Type B pancreatic cell (in vitro differentiated cells): ENCODE measurements at places on chromosomes 16 and 17. TPM values are rescaled to one million over a fixed set of nuclear protein-coding genes. Genes with fewer than 3 reads are reported as not detected.

DNA sequence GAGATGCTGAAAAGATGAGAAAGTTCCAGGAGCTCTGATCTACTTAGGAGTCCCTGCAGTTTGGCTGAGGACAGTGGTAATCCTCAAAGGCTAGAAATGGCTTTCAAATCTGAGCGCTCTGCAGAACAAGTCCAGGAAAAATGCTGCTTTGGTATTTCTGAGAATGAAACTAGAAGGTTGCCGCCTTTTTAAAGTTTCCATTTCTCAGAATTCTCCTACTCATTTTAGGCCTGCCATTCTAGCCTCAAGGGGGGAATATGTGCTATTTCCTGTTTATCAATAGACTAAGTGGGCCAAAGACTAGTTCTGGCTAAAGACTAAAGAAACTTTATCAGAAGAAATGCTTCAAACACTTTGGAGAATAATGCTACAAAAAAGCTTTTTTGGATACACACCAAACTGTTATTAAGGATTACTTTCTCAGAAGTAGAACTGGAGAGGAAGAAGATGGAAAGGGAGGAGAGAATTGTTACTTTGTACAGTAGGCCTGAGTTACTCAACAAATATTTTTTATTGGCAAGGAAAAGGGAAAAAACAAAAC, at the start of gene SLFN12L:
Gene SLFN12L, minus strand, starts transcription at position 78 of the 541 bp plus-strand sequence. CDS start 15,314 bp downstream, outside the sequence.
- no peaks in the 10 kb centered on the region for H3K36me3 ChIP-seq
- no peak within 1 kb of the TSS for H3K4me3 ChIP-seq
- no peaks in the 10 kb centered on the region for H3K4me1 ChIP-seq
- no peak within 1 kb of the TSS for H3K27ac ChIP-seq
- no peak for DNase-seq
- H3K27me3 ChIP-seq: peaks cover 28% of the 10 kb centered on the region

DNA sequence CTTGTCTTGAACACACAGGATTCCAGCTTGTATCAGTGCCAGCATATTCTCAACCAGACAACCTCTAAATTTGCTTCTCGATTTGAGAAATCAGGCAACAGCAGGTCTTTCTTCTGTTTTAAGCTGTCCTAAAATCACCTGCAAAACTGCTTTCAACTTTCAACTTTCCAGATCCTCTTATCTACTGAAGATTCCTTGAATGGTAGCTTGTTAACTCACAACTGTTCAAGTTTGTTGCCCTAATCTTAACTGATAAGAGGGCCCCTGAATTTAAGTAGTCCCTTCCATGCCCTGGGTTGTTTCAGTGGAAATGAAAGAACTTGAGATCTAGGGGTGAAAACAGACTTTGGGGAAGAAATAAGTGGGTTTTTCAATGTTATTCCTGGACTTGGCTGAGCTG, 57.2 kb downstream of the CHD9 start:
- DNase-seq: no peak
- H3K4me3 ChIP-seq: no peak overlapping the region
- no peak overlapping the region for H3K27ac ChIP-seq
- peaks cover 8% of the 10 kb centered on the region for H3K4me1 ChIP-seq

The HS3ST3B1 gene
- total RNA-seq: 6.6 and 12.9 TPM in 2 replicates

GRCh38 chr16:84093120-84093878, 23.4 kb downstream of the MBTPS1 start:
- peaks cover 7% of the 10 kb centered on the region for H3K36me3 ChIP-seq
- H3K27ac ChIP-seq: no peak overlapping the region
- DNase-seq: no peak
- no peaks in the 10 kb centered on the region for H3K4me1 ChIP-seq
- H3K27me3 ChIP-seq: no peaks in the 10 kb centered on the region
- no peak overlapping the region for H3K4me3 ChIP-seq

GRCh38 chr16:19689342-19689741, 28.7 kb downstream of the KNOP1 start:
- H3K4me1 ChIP-seq: peaks cover 8% of the 10 kb centered on the region
- H3K27ac ChIP-seq: no peak overlapping the region
- no peaks in the 10 kb centered on the region for H3K27me3 ChIP-seq
- H3K36me3 ChIP-seq: peaks cover 34% of the 10 kb centered on the region

GRCh38 chr17:336110-337021, 16.2 kb downstream of the RPH3AL start:
- H3K27me3 ChIP-seq: peaks cover 14% of the 10 kb centered on the region
- no peaks in the 10 kb centered on the region for H3K36me3 ChIP-seq
- H3K27ac ChIP-seq: peak overlapping the region; percentile 55
- H3K4me1 ChIP-seq: peaks cover 44% of the 10 kb centered on the region
- peak overlapping the region; percentile 47 for H3K4me3 ChIP-seq

DNA sequence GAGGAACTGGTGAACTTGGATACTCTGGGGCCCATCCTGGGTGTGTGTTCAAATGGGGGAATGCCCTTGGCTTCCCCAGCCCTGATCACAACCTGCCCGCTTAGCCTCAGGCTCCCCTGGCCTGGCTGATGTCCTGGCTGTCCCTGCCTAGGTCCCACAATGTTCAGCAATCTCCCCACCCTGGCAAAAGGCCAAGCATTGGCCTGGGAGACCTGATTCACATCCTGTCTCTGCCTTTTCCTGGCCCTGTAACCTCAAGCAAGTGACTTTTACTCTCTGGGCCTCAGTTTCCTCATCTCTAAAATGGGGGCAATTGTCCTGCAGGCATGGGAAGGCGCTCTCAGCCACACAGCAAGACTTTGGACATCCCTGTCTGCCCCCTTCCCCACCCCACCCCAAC, 14.4 kb downstream of the CPNE2 start:
- H3K4me1 ChIP-seq: peaks cover 30% of the 10 kb centered on the region
- H3K27me3 ChIP-seq: no peaks in the 10 kb centered on the region
- DNase-seq: no peak
- H3K4me3 ChIP-seq: no peak overlapping the region

DNA sequence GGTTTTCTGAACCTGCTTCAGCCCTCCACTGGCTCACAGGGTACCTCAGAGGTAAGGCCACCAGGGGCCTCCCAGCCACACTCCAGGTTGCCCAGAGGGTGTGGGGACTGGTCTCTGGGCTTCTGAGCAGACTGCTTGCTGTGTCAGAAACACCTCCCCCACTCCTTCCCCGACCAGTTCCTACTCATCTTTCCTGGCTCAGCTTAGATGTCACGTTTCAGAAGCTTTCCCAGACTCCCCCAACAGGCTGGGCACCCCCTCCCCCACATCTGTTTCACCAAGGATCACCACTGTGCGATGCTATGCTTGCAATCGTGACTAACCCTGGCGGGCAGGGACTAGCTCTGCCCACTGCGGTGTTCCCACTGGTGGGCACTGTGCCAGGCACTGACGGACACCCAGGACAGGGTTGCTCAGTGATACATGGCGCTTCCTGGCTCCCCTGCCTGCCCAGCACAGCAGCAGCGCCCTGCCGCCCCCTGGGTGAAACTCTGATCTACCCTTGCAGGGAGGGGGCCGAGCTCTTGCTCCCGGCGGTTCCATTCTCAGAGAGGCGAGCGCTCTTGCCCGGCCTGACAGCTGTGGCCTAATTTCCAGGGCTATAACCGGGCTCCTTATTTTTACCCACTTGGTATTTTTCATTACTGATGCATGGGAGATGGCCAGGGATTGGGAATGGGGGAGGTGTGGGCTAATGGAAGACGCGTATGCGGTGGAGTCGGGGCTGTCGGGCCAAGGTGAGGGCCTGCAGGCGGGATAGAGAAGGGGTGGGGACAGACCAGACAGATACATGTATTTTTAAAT, 29.4 kb upstream of the MTSS2 start:
- H3K27me3 ChIP-seq: no peaks in the 10 kb centered on the region
- peaks cover 16% of the 10 kb centered on the region for H3K36me3 ChIP-seq
- H3K27ac ChIP-seq: peak overlapping the region; percentile 31
- no peak overlapping the region for H3K4me3 ChIP-seq
- peaks cover 41% of the 10 kb centered on the region for H3K4me1 ChIP-seq

- H3K27me3 ChIP-seq: no peaks in the 10 kb centered on the region
- no peak overlapping the region for H3K27ac ChIP-seq
- H3K36me3 ChIP-seq: peaks cover 3% of the 10 kb centered on the region
- H3K4me1 ChIP-seq: peaks cover 10% of the 10 kb centered on the region
- no peak for DNase-seq
Measured at GRCh38 chr16:4142268-4142667, 26.0 kb upstream of the ADCY9 start.

The KCNJ18 gene
- total RNA-seq: not detected in 2 replicates

DNA sequence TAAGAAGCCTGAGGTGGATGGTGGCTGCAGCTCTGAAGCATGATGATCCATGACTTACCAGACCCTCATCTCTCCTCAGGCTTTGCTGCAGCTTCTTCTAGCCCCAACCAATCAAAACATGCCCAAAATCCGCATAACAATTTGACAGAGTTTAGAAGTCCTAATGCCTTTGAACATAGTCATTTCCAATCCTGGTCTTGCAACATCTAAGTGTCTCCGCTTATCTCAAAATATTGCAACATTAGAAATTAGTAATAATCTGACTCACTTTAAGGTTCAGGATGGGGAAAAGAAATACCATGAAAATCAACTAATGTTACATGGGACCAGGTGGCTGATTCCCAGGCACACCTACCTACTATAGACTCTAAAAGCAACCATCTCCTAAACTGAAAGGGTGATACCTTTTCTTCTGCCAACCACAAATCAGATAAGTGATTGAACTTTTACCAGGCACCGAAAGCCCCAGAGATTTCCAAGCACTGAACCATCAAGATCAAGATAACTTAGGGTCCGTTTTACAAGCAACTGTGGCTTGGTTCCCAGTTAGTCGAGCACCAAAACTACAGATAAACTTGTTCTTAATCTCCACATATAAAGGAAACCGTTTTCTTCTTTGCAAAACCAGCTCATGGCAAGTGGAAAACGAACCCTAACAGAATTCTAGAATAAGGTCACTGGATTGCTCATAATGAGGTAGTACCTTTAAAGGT, 14.0 kb downstream of the ERN1 start:
- H3K27ac ChIP-seq: no peak overlapping the region
- H3K27me3 ChIP-seq: no peaks in the 10 kb centered on the region
- H3K36me3 ChIP-seq: no peaks in the 10 kb centered on the region
- no peak overlapping the region for H3K4me3 ChIP-seq
- no peak for DNase-seq

DNA sequence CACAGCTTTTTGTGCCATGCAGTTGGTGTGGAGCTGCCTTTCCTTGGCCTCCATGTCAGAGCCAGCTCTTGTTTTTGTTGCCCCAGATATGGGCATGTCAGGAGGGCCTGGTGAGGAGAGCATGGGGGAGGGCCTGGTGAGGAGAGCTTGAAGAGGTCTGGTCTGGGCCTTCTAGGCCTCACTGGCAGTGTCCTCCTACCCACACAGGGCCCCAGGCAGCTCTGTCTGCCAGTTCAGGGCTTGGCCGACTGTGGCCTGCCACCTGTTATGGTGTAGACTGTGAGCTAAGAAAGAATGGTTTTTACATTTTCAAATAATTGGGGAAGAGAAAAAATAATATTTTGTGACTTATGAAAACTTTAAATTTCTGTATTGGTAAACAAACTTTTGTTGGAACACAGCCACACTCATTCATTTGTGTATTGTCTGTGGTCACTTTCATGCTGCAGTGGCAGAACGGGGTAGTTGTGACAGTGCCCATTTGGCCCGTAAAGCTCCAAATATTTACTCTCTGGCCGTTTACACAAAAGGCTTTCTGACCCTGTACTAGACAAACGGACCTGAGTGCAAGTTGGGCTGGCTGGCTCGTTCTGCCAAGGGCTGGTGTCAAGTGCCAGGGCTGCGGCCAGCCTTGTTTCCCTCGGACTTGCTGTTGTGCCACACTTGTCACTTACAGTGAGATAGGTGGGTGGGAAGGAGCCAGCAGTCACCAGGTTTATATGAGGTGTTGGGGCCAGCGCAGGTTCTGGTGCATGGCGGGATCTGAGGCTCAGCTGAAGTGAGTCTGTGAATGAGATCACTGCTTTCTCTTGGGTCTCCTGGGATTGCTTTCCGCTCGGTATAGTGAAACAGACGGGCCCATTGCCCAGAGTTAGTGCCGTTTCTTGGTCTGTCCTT, 18.2 kb downstream of the PGS1 start:
- no peaks in the 10 kb centered on the region for H3K27me3 ChIP-seq
- H3K36me3 ChIP-seq: peaks cover 19% of the 10 kb centered on the region
- H3K4me1 ChIP-seq: peaks cover 10% of the 10 kb centered on the region
- no peak overlapping the region for H3K4me3 ChIP-seq

DNA sequence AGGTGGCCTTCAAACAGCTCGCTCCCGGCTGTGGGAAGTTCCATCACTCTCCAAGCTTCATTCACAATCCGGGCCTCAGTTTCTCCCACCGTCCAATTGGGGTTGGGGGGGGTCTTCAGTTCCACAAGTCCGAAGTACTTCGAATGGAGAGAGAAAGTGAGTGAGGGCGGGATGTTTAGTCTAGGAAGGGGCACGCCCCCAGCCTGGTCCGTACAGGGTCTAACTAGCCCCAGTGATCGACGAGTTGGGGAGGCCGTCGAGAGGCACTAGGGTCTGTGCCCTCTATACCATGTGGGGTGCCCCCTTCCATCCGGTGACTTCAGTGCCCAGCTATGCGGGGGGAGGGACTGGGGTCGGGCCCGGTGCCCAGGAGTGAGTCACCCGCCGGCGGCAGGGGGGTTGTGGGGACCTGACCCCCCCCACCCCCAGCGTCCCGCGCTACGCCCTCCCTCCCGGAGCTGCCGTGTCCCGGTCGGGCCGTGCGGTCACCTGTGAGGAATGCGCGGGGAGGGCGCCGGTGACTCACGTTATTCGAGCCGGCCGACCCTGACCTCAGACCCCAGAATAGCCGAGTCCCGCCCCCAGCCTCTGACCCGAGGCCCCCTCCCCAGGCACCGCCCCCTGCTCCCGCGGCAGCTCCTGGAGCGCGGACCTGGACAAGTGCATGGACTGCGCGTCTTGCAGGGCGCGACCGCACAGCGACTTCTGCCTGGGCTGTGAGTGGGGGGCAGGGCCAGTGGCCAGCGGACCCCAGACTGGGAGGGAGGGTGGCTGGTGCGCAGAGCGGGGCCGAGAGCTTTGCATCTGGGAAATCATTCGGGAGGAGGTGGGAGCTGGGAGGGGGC, 658 bp downstream of the TNFRSF12A start:
- no peak for DNase-seq
- H3K4me1 ChIP-seq: peaks cover 36% of the 10 kb centered on the region
- peak overlapping the region; percentile 94 for H3K4me3 ChIP-seq
- peaks cover 5% of the 10 kb centered on the region for H3K36me3 ChIP-seq
- peak overlapping the region; percentile 98 for H3K27ac ChIP-seq
- H3K27me3 ChIP-seq: peaks cover 23% of the 10 kb centered on the region

DNA sequence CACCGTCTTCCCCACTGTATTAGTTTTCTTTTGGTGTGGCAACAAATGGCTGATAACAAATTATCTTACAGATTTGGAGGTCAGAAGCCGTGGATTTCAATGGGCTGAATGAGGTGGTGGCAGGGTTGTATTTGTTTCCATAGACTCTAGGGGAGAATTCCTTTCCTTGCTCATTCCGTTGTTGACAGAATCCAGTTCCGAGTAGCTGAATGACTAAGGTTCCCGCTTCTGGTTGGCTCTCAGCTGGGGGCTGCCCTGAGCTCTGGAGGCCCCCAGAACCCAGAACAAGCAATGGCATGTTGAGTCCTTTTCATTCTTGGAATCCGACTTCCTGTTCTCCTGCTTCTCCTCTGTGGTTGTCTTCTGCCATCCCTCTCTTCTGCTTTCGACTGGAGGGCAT, 280.4 kb downstream of the SNX29 start:
- H3K27ac ChIP-seq: no peak overlapping the region
- peaks cover 25% of the 10 kb centered on the region for H3K4me1 ChIP-seq
- no peak overlapping the region for H3K4me3 ChIP-seq
- no peaks in the 10 kb centered on the region for H3K36me3 ChIP-seq

GRCh38 chr16:14196539-14196938, 125.4 kb downstream of the MRTFB start:
- H3K36me3 ChIP-seq: peaks cover 20% of the 10 kb centered on the region
- no peak for DNase-seq
- no peak overlapping the region for H3K4me3 ChIP-seq

GRCh38 chr16:27999687-28000086, 63.8 kb downstream of the GSG1L start:
- H3K4me3 ChIP-seq: no peak overlapping the region
- H3K4me1 ChIP-seq: peaks cover 4% of the 10 kb centered on the region
- no peak overlapping the region for H3K27ac ChIP-seq
- peaks cover 3% of the 10 kb centered on the region for H3K36me3 ChIP-seq

The OTOP2 gene
- total RNA-seq: 0.12 TPM in 1 of 2 replicates, not detected in the other

The CD300LF gene
- 0.19 TPM in 1 of 2 replicates, not detected in the other for total RNA-seq
